ENCODE measurements at places on chromosomes 12 and 14.

DNA sequence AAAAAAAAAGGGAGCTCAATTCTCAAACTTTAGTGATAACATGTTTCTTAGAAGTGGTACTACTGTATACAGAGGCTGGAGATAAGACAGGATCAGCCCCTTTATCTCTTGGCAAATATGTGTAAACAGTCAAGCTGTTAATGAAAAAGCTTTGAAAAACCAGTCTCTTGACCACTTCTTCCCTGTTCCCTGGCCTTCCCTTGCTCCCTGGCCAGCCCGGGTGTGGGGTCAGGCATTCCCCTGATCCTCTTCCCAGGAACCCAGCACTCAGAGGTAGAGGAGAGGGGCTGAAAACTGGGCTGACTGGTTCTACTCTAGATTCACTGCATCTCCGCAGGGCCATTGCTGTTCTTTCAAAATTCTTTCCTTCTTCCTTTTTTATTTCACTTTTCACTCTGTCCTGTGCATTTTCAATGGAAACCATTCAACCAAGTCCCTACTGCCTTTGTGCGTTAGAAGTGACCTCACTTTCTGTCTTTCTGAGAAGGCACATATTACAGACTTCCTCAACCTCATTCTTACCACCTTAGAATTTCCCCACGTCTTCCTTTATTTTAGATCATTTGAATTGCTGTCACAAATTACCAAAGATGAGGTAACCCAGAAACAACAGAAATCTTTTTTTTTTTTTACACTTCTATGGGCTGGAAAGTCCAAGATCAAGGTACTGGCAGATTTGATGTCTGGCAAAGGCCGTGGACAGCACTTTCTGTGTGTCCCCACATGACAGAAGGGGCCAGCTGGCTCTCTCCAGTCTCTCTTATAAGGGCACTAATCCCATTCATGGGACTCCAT, 5.7 kb downstream of the GNG2 start:
- DNase-seq, result no peak

DNA sequence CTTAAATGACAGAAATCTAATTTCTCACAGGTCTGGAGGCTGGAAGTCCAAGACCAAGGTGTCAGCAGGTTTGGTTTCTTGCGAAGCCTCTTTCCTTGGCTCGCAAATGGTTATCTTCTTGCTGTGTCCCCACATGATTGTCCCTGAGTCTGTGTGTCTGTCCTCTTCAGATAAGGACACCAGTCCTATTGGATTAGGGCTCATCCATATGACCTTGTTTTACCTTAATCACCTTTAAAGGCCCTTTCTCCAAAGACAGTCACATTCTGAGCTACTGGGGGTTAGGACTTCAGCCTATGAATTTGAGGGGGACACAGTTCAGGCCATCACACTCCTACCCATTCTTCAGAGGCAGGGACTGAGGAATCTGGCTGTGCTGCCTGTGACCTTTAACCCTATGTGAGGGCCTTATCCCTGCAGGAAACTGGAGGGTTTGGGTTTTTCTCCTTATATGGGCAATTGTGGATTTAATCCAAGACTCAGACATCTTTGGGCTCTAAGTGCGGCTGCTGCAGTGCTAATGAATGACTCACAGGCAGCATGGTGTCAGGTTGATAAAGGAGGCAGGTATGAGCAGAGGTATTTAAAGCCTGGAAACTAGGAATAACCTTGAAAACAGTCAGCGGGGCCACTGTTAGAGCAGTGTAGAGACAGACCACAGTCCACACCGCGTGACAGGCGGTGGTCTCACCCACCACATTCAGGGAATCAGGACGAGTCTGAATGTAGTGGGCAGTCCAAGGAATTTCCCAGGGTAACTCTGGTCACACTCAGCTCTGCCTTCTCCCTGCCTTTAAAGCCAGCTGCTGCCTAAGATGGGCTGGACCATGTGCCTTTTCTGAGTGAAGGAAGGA, 10.2 kb downstream of the TPCN1 start:
- DNase-seq, result no peak

DNA sequence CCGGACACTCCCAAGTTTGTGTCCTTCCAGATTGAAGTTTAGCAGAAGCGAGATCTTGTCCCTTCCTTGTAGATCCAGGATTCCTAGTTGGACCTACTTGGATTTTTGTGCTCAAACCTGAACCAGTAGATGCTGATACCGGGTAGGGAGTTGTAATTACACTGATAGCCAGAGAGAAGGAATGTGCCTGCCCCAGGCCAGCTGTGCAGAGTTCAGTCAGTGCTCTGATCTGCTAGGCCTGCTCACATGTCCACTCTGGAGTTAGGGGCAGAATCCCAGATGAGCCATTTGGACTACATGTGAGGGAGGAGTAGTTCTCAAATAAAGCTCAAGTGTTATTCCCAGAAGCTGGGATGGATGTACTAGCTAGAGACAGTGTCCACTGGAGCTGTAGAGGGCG, 65.7 kb downstream of the PRKCH start:
- no peak for DNase-seq

DNA sequence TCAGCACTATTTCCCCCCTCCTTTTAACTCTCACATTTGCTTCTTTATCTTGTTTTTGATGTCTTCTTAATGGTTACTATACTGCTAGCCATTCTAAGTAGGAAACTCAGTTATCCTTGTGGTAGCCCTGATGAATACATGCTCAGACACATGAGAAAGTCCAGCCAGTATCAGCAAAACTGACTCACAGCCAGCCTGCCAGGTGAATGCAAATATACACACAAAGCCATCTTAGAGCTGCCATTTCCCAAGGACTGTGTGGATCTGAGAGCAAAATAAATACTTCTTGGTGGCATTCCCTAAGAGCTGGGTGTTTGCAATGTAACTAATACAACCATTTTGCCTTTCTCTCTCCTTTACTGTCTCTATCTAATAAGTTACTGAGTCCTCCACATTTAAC, 455.2 kb downstream of the CCER1 start:
- DNase-seq, result no peak

DNA sequence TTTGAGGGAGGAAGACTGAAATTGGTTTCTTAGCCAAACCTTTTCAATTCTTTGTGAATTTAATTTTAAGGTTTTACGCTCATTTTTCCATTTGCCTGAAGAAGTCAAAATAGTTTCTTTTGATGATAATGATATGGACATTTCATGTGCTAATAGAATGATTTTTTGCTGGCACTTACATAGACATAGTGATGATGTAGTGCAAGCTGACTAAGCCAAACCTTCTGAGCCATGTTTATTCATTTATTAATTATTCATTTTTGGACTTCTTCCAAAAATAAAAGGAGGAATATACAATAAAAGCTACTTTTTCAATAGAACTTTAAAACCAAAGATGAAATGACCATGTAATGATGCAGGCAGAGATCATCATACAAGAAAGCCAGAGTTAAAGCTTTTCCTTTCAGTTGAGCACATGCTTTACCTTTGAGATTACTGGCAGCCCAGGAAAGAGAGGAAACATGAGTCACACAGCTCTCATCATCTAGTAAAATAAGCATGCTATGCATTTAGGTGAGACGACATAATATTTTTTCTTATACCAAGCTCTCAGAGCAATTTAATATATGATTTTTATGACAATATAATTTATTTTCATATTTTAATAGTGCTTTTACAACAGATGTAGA, 24.8 kb downstream of the KCNA1 start:
- DNase-seq, result no peak

- no peak for DNase-seq
Measured at GRCh38 chr12:111428728-111429175, 23.0 kb downstream of the SH2B3 start.

GRCh38 chr12:121582583-121583333, 1.9 kb upstream of the KDM2B start:
- DNase-seq, result no peak

- no peak for DNase-seq
Measured at GRCh38 chr12:114241973-114242434, 163.9 kb downstream of the TBX5 start.

GRCh38 chr14:98172243-98172778, 1099.7 kb downstream of the BCL11B start:
- no peak for DNase-seq

GRCh38 chr12:52496590-52497071, 3.6 kb upstream of the KRT6A start:
- no peak for DNase-seq

GRCh38 chr12:92551853-92552397, 150.9 kb upstream of the PLEKHG7 start:
- DNase-seq, result no peak

DNA sequence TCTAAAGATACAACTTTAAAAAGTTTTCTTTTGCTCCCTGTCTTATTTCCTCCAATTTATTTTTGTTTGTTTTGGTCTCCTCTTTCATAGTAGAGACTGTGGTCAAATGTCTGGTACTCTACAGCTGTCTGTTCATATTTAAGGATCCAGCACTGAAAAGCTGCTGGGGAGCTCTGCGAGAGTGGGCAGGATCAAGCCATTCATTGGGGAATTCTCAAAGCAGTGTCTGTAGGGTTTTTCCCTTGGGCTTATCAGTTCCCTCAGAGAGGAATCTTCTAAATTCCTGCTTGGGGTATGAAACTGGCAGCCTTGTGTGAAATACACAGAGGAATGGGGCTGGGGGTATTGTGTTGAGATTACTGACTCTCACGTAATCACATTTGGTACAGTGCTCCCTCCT, 52.3 kb downstream of the FNTB start:
- DNase-seq, result no peak

GRCh38 chr12:32105986-32106516, 596 bp upstream of the BICD1 start:
- DNase-seq, result no peak

DNA sequence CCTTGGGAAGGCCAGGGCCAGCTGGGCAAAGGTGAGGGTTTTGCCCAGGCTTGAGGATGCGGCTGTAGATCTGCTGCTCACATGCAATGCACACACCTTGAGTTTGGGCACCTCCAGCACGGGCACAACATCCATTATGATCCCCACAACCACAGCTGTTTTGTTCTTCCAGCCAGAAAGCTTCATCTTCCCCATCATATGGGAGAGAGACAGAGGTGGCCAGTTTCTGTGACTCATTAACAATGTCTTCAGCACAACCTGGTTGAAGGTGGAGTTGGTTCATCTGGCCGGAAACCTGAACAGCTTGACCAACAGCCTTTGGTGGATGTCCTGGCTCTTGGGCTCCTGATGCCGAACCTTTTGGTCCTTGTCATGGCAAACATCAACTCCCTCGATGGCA, 163.7 kb upstream of the CCND2 start:
- no peak for DNase-seq

- DNase-seq, result no peak
Measured at GRCh38 chr12:92860521-92860920, 68.6 kb downstream of the EEA1 start.

GRCh38 chr14:59130462-59130861, 58.0 kb upstream of the DAAM1 start:
- no peak for DNase-seq

DNA sequence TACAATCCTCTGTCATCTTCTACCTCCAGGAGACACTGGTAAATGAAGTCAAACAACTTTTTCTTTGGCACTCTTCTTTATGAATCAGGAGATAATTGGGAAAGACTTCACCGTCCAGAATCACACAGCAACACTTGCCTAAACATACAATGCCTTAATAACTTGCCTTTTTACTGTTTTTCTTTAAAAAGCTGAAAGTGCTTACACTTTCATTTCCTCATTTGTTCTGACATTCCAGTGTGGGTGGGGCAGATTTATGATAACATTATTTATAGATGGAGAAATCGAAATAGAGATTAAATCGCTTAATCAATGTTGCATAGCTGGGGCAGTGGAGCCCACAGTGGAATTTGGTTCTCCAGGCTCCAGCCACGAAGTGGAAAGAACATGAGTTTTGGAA, 2.8 kb upstream of the FRS2 start:
- no peak for DNase-seq

DNA sequence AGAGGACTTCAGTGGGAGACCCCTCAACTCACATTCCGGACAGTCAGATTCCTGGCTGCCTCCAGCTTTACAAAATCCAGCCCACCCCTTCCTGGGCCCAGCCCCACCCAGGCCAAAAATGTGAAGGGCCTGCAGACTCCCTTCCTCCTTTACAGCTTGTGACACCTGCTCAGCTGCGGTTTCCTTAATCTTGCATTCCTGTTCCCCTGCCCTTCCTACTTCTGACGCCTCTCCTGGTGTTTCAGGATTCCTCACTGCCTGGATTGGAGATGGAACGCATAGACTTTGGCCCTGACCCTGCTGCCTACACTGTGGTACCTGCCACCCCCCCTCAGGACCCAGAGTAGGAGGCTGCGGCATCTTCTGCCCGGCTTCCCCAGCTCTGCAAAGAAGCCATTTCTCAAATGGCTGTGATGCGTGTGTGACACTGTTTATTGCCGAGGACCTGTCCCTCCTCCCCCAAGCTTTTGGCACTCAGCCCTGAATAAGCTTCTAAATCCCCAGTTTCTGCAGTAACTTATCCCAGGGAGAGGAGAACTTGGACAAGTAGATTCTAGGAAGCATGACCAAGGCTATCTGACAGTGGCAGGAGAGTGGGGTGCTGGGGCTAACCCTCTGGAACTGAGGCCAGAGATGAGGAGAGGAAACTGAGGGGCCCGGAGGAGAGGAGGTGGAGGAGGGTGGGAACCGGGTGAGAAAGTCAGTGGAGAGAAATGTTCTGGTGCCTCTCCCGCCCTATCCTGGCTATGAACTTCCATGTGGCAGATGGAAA, 24.9 kb upstream of the BCDIN3D start:
- DNase-seq, result no peak

DNA sequence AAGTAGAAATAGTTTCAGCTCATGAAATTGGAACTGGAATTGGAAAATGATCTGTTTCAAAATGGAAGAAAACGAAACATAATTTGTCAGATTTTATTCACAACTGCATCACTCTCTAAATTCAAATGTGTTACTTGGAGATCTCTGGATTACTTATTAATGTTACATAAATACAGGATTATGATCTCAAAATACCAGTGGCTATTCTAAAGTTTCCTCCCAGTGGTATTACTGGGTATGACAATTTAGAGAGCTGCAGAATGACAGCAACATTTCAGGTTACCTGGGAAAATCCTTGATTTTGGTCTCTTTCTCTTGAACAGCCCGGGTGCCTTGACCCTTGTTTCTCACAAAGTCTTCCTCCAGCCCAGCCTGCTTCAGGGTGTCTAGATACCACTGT, 14.2 kb downstream of the FAM161B start:
- no peak for DNase-seq

DNA sequence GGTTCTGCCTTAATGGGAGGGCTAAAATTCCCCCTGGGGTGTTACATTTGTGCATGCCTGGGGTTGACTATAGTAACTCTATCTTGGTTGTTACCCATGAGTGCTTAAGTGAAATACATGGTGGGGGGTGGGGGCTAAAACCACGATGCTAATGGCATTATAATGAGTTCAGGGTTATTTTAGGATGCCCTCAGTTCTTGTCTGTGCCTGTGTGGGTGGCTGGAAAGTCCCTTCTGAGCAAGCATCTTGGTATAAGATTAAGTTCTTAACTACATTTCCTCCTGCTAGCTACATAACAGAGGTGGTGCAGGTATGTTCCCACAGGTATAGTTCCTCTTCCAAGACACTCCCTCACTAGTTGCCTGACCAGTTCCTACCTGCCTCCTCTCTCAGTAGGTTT, 822.3 kb downstream of the LRFN5 start:
- no peak for DNase-seq

All from activated CD8-positive, alpha-beta memory T cell treated with anti-CD3 and anti-CD28 coated beads for 1 hour (primary cell).